Lower lobe of right lung (tissue), 2 donors: ENCODE measurements at places on chromosomes 3 and 15. TPM values are rescaled to one million over a fixed set of nuclear protein-coding genes. Genes with fewer than 3 reads are reported as not detected.
A peak's percentile ranks its signal among the peaks of the same experiment; 100 is the strongest.

CGNL1 gene
- 46.0 TPM for total RNA-seq

DNA sequence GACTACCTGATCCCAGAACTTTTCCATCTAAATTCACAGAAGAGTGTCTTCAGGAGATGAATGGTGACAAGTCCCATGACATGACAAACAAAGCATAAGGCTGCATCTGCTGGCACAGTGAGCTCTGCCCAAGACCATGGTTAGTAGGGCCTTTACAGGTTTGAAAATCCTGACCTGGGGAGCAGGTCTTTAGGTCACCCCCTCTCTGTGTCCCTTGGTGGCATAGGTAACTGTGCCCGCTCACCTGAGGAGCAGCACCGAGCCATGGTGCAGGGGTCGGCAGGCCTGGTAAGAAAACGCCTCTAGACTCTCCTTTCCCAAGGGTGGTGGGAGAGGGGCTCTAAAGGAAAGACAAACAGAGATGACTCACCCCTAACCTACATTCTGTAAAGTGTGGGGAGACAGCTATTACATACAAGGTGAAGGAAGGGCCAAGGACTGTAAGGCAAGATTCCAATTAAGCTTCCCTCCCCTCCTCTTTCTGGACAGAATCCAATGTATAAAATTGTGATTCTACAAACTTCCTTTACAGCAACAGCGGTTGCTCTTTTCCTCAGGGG, 74.0 kb downstream of the SATB1 start:
- H3K4me1 ChIP-seq: no peaks in the 10 kb centered on the region
- H3K27ac ChIP-seq: no peak overlapping the region
- peaks cover 34% of the 10 kb centered on the region for H3K36me3 ChIP-seq
- no peak overlapping the region for H3K4me3 ChIP-seq
- H3K27me3 ChIP-seq: no peaks in the 10 kb centered on the region

GRCh38 chr3:131602011-131602779, 99.4 kb upstream of the MRPL3 start:
- no peak overlapping the region for H3K27ac ChIP-seq
- H3K4me3 ChIP-seq: no peak overlapping the region
- peaks cover 3% of the 10 kb centered on the region for H3K27me3 ChIP-seq
- no peak for DNase-seq
- H3K36me3 ChIP-seq: no peaks in the 10 kb centered on the region
- H3K4me1 ChIP-seq: no peaks in the 10 kb centered on the region

- no peak overlapping the region for H3K27ac ChIP-seq
- no peaks in the 10 kb centered on the region for H3K4me1 ChIP-seq
- no peaks in the 10 kb centered on the region for H3K27me3 ChIP-seq
- no peak overlapping the region for H3K4me3 ChIP-seq
Observed at GRCh38 chr3:78988324-78988723, 779.5 kb downstream of the ROBO1 start.

DNA sequence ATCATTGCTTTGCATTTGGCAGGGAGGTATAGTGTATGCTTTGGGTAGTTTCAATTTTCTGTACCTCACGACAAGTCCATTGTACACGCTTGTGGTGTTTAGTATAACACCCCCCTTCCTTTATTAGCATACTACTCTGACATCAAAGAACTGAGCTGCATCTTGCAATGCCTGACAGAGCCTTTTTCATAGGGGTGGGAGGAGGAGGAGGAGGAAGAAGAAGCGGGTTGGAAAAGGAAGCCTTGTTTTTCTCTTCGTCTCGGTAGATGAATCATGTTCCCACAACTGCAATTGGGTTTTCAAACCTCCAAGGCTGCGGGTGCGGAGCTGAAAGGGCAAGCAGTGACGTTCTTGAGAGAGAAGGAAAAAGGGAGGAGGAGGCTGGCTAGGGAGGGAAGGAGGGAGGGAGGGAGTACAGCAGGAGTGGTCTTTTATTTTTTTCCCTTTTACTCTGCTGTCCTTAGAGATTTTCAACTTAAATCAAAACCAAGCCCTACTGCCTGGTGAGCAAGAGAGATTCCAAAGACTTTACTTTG, 175.7 kb downstream of the KLHL25 start:
- H3K4me3 ChIP-seq: peak overlapping the region; percentile 54
- peaks cover 96% of the 10 kb centered on the region for H3K4me1 ChIP-seq
- H3K27me3 ChIP-seq: no peaks in the 10 kb centered on the region
- no peaks in the 10 kb centered on the region for H3K36me3 ChIP-seq
- H3K27ac ChIP-seq: peak overlapping the region; percentile 80

GRCh38 chr3:184439096-184439495, 59.2 kb downstream of the CHRD start:
- no peak for DNase-seq
- no peak overlapping the region for H3K27ac ChIP-seq
- H3K27me3 ChIP-seq: no peaks in the 10 kb centered on the region
- H3K4me1 ChIP-seq: no peaks in the 10 kb centered on the region

CAPN3 gene
- 47.2 TPM for total RNA-seq

- H3K27me3 ChIP-seq: no peaks in the 10 kb centered on the region
- H3K4me3 ChIP-seq: no peak overlapping the region
- no peaks in the 10 kb centered on the region for H3K36me3 ChIP-seq
- DNase-seq: no peak
Observed at GRCh38 chr15:64527263-64527984, 67.0 kb downstream of the ZNF609 start.

ERICH6 gene
- not detected for total RNA-seq

DNA sequence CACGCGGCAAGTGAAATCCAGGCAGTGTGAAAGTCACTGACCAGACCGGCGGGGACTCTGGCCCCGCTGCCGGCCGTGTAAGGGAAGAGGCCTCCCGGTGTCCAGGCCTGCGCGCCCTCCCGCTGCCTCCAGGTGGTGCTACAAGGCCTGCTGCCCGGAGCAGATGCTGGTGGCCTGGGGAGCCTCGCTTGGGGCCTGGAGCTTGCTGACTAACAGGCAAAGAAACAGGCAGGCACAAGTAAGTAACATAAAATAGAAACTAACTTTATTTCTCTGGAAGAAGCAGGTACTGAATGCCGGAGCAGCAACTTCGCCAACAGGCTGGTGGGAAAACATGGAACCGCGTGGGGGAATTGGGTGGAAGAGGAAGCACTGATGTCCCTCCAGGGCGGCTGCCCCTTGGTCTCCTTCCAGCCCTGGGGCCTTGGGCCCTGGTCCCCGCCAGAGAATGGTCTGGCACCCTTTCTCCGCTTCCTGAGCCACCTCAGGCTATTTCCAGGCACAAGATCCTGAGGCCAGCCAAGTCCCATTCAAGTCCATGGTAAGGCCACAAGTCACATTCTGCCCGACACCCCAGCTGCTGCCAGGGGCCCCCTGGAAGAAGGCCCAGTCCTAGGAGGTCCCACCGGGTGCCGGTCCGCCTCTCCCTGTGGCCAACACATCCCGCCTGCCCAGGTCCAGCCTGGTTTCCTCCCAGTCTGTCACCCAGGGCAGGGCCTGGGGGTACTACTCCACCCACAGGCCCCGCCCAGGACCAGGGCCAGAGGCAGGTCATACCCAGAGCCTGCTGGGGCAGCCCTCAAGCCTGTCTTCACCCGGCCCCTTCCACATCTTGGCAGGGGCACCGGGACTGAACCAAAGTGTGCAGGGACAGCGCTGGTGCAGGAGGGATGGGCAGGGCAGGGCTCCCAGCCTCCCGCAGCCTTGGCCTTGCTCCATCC, 45.0 kb downstream of the TNK2 start:
- H3K27ac ChIP-seq: no peak overlapping the region
- H3K36me3 ChIP-seq: peaks cover 30% of the 10 kb centered on the region
- H3K4me1 ChIP-seq: peaks cover 8% of the 10 kb centered on the region
- peaks cover 4% of the 10 kb centered on the region for H3K27me3 ChIP-seq

TCTA gene
- total RNA-seq: 38.8 TPM
